NCI-H446 (cell line): ENCODE measurements at places on chromosomes 4 and X.
A peak's percentile ranks its signal among the peaks of the same experiment; 100 is the strongest.

GRCh38 chr4:6446538-6447451 is 25.6 kb downstream of the PPP2R2C start:
- peak; percentile 61 for DNase-seq

- DNase-seq, result peak; percentile 70
These were observed 292.9 kb downstream of the TLL1 start for GRCh38 chr4:166165829-166166420.

GRCh38 chr4:122742933-122743829 is 10.7 kb downstream of the BBS12 start:
- DNase-seq, result no peak

GRCh38 chrX:116436358-116436816 is at the start of gene SLC6A14:
Gene SLC6A14 (plus strand): TSS chrX:116436606. CDS start chrX:116436710, 104 bp downstream.
- DNase-seq, result no peak

DNA sequence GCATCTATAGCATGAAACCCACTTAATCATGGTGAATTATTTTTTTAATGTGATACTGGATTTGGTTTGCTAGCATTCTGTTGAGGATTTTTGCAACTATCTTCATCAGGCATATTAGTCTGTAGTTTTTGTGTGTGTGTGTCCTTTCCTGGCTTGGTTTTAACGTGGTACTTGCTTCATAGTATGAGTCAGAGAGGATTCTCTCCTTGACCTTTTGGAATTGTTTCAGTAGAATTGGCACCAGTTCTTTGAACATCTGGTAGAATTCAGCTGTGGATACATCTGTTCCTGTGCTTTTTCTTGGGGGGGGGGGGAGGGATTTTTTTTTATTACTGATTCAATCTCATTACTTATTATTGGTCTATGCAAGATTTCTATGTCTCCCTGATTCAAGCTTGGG is 232.0 kb upstream of the KLF8 start:
- no peak for DNase-seq

DNA sequence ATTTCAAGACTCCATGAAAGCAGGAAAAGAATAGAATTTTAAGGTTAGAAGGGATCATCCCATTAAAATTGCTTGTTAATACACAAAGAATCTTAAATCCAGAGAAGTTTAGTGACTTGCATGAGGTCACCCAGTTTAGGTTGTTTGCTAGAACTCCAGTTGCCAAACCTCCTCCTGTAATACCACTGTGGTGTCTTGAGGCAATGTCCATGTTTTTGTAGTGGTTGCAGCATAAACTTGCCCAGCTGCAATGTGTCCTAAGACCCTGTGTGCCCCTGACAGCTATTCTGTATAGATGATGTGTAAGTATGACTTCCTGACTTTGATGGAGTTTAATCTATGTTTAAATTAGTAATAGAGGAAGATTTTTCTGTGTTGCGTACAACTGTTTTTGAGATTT is 6.3 kb downstream of the SFRP2 start:
- DNase-seq, result no peak

- no peak for DNase-seq
These were observed 285.1 kb upstream of the FMR1 start for GRCh38 chrX:147626605-147627004.
